ENCODE measurements at places on chromosomes 4 and X. TPM values are rescaled to one million over a fixed set of nuclear protein-coding genes. Genes with fewer than 3 reads are reported as not detected.

- DNase-seq, result no peak
- H3K27me3 ChIP-seq, result peaks cover 19% of the 10 kb centered on the region
- H3K4me3 ChIP-seq, result no peak overlapping the region
- no peaks in the 10 kb centered on the region for H3K36me3 ChIP-seq
Measured at GRCh38 chrX:20274121-20274520, 7.4 kb upstream of the RPS6KA3 start.

DNA sequence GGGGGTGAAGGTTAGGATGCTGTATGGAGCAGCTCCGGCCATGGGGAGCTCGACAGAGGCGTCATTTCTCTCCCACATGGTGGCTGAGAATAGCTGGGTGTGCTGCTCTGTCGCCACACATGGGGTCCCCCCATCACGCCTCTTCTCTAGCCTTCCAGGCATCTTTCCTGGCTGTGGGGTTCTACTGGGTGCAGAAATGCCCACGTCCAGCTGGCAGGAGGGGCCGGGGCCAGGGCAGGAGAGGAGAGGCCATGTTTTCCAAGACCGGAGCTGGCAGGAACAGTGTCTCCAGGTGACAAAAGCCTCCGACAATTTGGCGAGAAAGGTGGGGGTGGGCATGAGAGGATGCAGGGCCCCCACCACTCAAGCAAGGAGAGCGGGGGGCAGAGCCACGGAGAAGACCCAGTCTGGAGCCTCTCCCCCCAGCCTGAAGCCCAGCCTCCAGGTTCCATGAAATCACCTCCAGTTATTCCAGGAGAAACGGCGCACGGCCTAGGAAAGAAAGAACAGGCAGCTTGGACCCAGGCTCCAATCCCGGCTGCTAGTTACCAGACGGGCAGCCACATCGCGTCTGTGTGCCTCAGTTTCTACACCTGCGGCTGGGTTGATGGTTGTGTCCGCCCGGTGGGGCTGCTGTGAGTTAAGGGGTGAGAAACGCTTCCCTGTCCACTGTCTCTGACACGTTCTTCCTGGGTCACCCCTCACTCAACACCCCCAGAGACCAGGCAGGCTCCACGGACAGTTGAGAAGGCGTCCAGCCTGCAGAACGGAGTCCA, 27.4 kb upstream of the SPON2 start:
- no peak for DNase-seq
- no peaks in the 10 kb centered on the region for H3K27me3 ChIP-seq
- H3K36me3 ChIP-seq, result peaks cover 4% of the 10 kb centered on the region
- H3K27ac ChIP-seq, result no peak overlapping the region

- H3K27ac ChIP-seq, result no peak overlapping the region
- no peaks in the 10 kb centered on the region for H3K27me3 ChIP-seq
- no peaks in the 10 kb centered on the region for H3K4me1 ChIP-seq
Measured at GRCh38 chr4:175234162-175234561, 316.0 kb downstream of the ADAM29 start.

Gene PPP1R2C
- not detected for total RNA-seq

GRCh38 chrX:120560405-120560841, 339 bp downstream of the CUL4B start:
- peak; percentile 18 for DNase-seq
- peak overlapping the region; percentile 58 for H3K27ac ChIP-seq

- H3K4me3 ChIP-seq, result no peak overlapping the region
- no peak overlapping the region for H3K27ac ChIP-seq
- no peak for DNase-seq
- H3K27me3 ChIP-seq, result no peaks in the 10 kb centered on the region
- H3K36me3 ChIP-seq, result no peaks in the 10 kb centered on the region
- peaks cover 13% of the 10 kb centered on the region for H3K4me1 ChIP-seq
Measured at GRCh38 chr4:138918169-138918869, 97.3 kb upstream of the NOCT start.

Data from Calu3 (cell line).